ENCODE measurements at places on chromosomes 3 and 15. TPM values are rescaled to one million over a fixed set of nuclear protein-coding genes. Genes with fewer than 3 reads are reported as not detected.

NKTR gene
- 367 TPM for total RNA-seq

CHST2 gene
- 18.5 TPM for total RNA-seq

TTLL13 gene
- not detected for total RNA-seq

THAP10 gene
- 5.0 TPM for total RNA-seq

RBP2 gene
- not detected for total RNA-seq

IRAK2 gene
- total RNA-seq = 2.9 TPM

- DNase-seq = no peak
Measured at GRCh38 chr3:37897763-37898162, 36.1 kb downstream of the CTDSPL start.

DNA sequence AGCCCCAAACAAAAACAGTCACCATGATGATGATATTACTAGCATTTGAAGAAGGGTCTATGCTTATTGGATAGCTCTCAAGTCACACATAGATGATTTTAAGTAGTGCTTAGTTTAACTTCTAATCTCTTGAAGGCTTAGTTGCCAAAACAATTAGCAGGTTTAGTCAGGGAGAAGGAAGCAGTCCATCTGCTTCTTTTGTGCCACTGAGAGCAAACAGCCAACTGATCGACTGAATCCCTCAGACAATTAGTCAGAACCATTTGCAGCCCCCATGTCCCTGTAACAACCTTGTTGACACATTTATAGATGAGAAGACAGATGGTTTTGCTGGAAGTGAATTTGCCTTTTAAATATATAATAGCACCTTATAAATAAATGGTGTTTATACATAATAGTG lies 585.1 kb upstream of the SUCLG2 start:
- DNase-seq = no peak

DNA sequence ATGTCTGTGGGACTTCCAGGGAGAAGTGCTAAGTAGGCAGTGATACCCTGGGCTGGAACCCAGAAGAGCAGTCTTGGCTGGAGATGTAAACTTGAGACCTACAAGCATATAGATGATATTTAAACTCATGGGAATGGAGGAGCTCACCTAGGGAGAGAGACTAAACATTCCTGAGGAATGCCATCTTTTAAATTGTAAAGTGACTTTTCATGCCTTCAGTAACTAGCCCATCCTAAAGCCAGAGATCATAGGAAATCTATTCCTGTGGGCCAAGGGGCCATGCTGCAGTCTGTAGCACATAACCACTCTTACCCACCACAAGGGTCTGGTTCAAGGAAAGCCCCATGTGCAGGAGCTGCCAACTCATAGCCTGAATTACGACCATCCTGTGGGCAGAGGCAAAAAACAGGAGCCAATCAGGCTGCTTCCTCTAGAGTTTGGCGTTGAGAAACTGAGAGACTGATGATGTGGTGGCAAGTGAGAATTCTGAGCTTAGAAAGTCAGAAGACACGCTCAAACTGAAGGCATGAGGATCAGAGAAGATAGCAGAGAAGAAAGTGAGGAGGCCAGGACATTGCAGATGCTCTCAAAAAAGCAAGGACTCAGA lies 37.5 kb downstream of the CTDSPL start:
- no peak for DNase-seq

- no peak for DNase-seq
Measured at GRCh38 chr15:76346669-76347481, 10.3 kb downstream of the ISL2 start.

DNA sequence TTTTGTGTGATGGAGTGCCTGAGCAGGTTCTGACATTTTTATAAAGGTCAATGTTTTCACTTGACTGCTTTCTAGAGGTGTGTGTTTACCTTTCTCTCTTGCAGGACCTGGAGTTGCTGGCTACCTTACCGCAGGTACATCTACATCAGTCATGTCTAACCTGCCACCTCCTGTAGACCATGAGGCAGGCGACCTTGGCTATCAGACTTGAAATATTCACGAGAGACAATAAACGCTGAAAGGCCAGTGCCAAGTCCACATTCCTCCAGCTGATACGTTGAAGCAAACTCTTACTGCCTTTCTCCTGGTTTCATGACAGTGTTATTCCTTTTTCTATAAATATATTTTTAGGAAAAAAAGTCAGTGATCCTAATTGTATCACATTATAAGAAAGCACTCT lies 59.0 kb upstream of the ACKR4 start:
- no peak for DNase-seq

- no peak for DNase-seq
Measured at GRCh38 chr3:83034806-83035703, 1273.6 kb upstream of the GBE1 start.

- DNase-seq = no peak
Measured at GRCh38 chr3:120177151-120177550, 82.9 kb upstream of the GSK3B start.

DNA sequence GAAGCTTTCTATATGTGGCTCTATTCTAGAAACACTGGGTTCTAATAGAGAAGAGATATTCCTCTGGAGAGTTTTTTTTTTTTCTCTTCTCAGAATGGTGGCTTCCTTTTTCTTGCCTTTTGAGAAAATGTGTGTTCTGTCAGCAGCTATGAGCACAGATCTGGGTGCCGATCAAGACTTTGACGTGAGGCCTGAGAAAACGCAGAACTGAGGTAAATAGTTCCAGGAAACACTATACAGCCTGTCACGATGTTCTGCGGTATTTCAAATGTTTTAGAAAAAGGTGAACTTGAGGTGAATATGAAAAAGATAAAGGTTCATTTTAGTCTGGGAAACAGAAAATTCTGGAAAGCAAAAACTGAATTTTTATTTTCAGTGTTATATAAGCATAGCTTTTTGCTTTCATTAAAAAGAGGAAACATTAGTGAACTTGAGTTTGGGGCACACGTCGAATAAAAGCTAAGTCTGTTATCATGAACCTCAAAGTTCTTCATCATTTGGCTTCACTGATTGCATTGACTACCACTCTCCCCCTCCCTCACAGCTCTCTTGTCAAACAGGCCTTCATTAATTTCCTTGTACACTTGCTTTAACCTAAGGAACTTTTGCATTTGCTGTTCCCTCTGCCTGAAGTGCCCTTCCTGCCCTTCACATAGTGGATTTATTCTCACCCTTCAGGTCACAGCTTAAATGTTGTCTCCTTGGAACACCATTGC lies 265.1 kb downstream of the NFKBIZ start:
- DNase-seq = no peak

GRCh38 chr3:76645724-76646123 lies 394.2 kb upstream of the ROBO2 start:
- no peak for DNase-seq

DNA sequence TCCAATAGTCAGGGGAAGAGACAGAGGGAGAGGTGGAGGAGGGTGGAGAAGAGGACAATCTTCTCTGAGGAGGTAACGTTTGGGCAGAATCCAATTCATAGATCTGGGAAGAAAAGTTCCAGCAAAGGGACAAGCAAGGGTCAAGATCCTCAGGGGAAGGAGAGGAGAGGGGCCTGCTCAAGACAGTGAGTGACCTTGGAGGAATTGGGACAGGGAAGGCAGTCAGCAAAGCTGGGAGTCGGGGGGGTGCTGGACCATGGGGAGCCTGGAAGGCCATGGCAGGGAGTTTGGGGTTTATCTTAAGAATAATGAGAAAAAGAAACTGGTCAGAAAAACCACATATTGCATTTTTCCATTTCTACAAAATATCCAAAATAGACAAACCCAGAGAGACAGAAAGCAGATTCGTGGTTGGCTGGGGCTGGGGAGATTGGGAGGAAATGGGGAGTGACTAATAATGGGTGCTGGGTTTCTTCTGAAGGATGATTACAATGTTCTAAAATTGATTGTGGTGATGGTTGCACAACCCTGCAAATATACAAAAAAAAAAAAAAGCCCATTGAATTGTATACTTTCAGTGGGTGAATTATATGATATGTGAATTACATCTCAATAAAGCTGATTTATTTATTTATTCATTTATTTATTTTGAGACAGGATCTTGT lies 19.6 kb upstream of the SRP14 start:
- DNase-seq = no peak

GRCh38 chr3:62559831-62560445 lies 186.6 kb upstream of the FEZF2 start:
- no peak for DNase-seq

DNA sequence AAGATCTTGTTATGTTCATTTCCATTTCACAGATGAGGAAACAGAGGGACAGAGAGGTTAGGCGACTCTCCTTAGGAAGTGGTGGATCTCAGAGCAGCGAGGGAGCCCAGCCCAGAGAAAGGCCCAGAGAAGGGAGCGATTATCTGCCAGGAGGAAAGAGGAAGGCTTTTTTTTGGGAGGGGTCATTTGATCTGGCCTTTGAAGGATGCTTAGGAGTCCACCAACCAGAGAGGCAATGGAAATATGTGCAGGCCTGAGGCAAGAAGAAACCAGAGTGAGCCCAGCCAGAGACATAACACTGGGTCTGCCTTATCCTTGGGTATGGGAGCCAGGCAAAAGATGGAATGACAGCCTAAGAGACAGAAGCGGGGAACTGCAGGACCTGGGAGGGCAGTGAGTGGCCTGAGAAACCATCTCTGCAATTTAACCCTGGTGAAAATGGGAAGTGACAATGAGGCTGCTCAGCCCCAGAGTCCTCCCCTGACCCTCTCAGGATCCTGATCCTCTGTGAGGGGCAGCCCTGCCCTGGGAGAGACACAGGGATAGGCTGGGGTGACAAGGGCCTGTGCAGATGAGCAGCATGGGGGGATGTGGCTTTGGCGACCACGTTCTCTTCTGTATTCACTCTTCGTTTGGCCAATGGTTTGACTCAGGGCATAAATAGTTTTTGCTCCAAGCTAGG lies 163.2 kb downstream of the WNT7A start:
- no peak for DNase-seq

DNA sequence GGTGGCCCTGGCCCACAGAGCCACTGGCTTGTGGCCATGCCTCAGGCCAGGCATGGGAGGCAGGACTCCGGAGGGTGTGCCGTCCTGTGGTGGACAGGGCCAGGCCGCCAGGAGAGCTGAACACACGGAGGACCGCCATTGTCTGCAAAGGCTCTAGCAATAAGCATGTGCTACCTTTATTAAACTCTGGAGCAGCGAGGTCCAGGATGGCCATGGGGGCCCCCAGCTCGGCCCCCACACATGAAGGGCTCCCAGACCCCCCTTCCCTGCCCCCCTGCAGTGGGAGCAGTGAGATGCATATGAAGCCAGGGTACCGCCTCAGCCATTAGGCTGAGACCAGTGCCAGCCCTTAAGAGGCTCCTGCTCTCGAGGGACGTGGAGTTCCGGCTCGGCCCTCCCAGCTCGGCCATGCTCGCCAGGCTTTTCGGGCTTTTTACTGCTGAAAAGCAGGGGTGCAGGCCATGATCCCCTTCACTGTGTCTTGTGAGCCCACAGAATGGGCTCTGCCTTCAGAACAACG lies 2.7 kb downstream of the AMIGO3 start:
- DNase-seq = no peak

- no peak for DNase-seq
Measured at GRCh38 chr3:70182166-70182565, 130.3 kb downstream of the MDFIC2 start.

DNA sequence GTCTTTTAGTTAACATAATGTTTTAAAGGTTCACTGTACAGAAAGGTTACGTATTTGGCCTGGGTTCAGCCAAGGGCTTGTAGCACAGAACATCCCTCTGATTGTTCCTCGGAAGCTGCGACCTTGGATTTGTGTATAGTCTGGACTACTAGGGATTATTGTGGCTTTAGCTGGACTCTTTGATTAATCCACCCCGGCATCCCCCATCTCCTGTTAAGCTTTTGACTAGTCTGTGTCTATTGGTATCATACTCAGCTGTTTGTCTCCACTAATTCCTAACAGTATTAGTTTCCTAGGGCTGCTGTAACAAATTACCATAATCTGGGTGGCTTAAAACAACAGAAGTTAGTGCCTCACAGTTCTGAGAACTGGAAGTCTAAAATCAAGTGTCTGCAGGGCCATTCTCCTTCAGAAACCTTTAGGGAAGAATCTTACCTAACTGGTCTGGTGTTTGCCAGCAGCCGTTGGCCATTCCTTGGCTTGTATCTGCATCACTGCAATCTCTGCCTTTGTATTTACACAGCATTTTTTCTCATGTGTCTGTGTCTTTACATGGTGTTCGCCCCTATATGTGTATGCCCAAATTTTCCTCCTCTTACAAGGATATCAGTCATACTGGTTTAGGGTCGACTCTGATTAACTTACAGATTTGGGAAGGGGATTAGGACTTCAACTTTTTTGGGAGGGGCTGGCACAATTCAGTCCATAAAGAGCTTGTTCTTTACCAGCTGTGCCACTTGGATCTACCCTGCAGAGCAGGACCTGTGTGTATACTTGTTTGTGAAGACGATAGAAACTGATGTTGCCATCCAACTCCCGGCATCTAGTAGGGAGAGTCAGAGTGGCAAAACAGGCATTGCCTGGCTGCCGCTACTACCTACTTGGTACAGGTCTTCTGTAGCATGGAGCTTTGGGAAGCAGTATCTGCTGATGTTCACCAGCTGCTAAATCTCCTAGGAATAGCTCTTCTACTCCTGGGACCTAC lies 117.8 kb downstream of the UBE2E2 start:
- no peak for DNase-seq

DNA sequence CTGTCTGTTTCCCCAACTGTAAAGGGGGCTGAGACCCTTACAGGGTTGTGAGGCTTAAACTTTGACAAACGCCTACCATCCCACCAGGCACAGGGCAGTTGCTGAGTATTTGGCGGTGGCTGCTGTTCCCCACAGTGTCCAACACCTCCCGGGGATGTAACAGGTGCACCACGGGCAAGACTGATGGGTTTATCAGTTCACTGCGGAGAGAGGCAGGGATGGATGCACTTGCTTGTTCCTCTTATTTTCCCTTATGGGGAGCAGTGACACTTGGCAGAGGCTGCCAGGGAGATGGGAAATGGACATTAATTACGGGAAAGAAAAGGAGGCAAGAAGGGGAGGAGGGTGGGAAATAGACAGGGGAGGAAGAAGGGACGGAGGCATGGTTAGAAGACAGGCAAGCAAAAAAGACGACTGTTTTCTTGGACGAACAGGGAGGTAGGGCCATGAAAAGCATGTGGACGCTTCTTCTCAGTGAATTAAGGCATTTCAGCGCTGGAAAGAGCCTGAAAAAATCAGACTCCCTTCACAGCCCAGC lies 16.6 kb upstream of the ADIPOQ start:
- no peak for DNase-seq

DNA sequence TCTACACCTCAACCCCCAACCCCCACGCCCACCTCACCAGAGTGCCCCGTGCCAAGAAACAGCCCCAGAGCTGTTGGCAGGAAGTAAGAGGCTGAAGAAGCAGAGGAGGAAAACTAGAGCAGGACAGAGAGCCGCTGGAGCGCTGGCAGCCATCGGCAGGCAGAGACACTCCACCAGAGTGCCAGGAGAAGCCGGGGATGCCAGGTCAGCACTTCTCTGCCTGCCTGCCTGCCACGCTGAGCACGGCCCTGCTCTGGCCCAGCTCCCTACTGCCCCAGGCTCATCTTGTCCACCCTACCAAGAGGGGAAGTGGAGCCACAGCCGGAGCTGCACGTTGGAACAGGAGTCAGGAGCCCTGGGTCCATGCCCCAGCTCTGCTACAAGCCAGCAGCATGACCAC lies 29.7 kb downstream of the CACNA2D2 start:
- no peak for DNase-seq

DNA sequence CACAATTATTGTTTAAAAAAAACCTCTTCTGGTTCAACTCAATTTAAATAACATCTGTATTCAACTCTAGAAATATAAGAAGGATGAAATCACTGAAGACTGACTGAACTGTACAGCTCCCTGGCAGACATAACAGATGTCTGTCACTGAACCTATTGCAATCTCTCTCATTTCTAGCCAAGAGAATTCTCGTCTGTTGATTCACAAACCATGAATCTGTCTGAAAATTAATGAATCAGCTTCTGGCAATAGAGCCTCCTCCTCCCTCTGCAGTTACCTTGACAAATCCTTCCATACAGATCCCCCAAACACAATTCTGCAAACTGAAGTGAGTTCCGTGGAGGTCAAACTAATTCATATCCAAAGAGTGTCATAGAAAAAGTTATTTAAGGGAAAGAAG lies 561.4 kb downstream of the PYDC2 start:
- DNase-seq = no peak

Data from urinary bladder (tissue), 4 donors.